ENCODE measurements at places on chromosomes 1 and 21.

DNA sequence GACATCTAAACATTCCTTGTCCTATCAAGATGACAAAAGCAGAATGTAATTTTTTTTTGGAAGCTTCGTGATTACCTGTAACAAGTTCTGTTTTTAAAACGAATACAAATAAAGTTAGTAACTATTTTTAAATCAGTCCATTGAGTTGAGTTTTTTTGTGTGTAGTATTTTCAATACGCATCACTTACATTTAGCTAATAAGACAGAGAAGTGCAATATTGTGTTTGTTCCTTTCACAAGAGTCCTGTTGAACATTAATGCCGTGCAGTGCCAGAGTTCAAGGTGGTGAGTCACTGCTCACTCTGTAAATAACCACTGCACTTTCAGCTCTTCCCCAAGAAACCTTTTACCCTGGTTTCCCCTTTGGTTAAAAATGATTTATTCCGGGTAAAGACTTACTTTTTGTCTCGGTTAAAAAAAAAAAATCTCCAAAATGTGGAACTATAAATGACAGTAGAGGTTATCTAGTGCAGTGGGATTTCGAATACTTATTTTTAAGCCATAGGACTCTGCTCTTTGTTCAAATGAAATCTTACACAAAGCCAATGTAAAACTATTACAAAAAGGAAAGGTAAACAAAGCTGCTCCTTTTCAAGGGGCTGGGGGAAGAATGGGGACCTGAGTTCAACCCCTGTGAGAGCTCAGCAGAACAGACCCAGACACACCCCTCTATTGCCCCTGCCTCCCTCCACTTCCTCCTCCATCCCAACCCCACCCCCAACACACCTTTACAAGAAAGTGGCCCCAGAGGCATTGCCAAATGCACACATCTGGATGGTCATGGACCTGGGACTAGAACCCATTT lies 14.8 kb upstream of the NCMAP start:
- peak; percentile 65 for DNase-seq

- no peak for DNase-seq
Observed at GRCh38 chr1:38815903-38816627, 43.5 kb downstream of the RRAGC start.

GRCh38 chr1:192573499-192573898 lies 2.1 kb upstream of the RGS1 start:
- DNase-seq = peak; percentile 54

DNA sequence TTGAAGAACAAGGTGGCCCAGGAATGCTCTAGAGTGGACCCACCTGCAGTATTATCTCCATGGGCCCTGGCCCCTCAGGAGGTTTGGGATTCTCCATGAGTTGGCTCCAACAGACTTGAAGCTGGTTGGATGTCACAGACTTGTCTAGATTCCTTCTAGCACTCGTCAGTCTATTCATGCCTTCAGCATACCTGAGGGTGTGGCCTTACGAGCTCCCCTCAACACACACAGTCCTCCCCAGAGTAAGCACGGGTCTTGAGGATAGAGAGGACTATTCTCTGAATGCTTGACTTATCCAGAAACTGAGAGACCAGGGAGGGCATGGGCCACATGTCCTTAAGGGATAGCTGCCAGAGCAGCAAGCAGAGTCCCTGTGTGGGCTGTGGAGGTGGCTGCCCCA lies 45.9 kb upstream of the COL6A1 start:
- DNase-seq = peak; percentile 65

DNA sequence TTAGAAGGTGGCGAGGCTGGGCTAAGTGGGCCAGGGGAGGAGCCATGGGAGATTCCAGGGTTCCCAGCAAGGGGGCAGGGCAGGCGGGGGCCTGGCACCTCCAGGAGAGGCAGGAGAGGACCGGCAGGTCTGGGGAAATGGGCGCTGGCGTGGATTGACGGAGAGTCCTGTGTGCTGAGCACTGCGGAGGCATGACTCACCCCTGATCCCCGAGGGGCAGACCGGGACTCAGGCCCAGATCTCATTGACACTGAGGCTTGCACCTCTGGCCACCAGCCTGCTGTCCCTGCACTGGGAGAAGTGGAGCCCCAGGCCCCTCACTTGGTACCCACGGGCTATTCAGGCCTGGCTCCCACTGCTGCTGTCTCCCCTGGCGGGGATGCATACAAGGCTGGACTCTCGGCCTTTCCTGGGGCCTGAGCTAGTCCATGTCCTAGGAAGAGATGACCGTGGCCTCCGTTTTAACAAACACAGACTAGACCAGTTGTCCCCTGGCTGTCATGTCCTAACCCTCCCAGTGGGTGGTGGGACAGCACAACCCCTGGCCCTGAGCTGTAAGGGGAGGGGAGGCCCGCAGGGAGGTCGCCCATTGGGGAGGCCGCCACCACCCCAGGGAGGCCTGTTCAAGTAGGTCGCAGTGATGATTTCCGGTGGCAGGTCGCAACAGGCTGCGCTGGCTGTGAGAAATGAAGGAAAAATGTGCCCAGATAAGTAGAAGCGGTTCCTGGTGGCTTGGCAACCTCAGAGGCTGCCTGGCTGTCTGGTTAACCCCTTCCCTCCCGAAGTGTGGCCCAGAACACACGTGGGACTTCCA lies 39.7 kb downstream of the RIPK4 start:
- peak; percentile 69 for DNase-seq

GRCh38 chr1:155128755-155129473 lies 1.2 kb downstream of the EFNA1 start:
- peak; percentile 28 for DNase-seq

DNA sequence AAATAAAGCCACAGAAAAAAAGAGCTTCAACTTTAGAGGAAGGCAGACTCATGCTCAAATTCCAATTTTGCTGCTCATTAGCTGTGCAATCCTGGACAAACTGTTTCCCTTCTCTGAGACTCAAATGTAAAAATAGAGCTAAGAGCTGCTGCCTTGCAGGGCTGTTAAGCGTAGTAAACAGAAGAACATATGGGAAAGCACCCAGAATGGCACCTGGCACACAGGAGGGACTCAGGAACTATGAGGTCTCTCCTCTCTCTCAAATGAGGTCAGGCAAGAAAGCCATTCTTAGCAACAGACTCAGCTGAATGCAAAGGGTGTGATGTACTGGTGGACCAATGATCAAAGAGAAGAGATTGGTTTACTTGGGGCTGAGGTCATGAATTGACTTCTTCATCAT lies 61.3 kb downstream of the TRABD2B start:
- DNase-seq = no peak
